ENCODE measurements at places on chromosomes 5 and 9. TPM values are rescaled to one million over a fixed set of nuclear protein-coding genes. Genes with fewer than 3 reads are reported as not detected.

Gene MEGF10
- 39.8 TPM for total RNA-seq

Gene GDNF
- 0.34 TPM for total RNA-seq

GRCh38 chr9:124020520-124021384, 9.2 kb downstream of the LHX2 start:
- H3K27me3 ChIP-seq: peaks cover 85% of the 10 kb centered on the region
- DNase-seq: no peak
- no peaks in the 10 kb centered on the region for H3K36me3 ChIP-seq
- no peak overlapping the region for H3K27ac ChIP-seq

GRCh38 chr5:6218517-6218916, 159.8 kb downstream of the MED10 start:
- H3K4me1 ChIP-seq: no peaks in the 10 kb centered on the region
- H3K27me3 ChIP-seq: no peaks in the 10 kb centered on the region
- no peaks in the 10 kb centered on the region for H3K36me3 ChIP-seq
- no peak overlapping the region for H3K4me3 ChIP-seq

DNA sequence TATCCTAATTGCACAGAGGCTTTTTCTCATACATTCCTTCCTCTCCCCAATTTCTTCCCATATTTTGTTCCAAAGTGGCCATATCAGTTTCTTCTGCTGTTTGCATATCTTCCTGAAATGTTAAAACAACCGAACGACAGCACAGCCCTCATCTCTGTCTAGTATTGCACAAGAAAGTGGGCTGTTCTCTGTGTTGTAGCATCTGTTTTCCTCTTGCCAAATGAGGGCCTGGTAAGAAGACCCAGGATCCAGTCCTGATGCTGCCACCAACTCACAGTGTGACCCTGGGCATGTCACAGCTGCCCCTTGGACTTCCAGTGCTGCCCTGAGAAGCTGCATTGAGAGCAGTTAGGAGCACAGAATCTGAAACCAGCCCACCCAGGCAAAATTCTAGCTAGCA, 4.1 kb downstream of the SLC31A2 start:
- H3K36me3 ChIP-seq: peaks cover 17% of the 10 kb centered on the region
- H3K4me3 ChIP-seq: no peak overlapping the region
- H3K4me1 ChIP-seq: peaks cover 14% of the 10 kb centered on the region
- no peaks in the 10 kb centered on the region for H3K27me3 ChIP-seq

DNA sequence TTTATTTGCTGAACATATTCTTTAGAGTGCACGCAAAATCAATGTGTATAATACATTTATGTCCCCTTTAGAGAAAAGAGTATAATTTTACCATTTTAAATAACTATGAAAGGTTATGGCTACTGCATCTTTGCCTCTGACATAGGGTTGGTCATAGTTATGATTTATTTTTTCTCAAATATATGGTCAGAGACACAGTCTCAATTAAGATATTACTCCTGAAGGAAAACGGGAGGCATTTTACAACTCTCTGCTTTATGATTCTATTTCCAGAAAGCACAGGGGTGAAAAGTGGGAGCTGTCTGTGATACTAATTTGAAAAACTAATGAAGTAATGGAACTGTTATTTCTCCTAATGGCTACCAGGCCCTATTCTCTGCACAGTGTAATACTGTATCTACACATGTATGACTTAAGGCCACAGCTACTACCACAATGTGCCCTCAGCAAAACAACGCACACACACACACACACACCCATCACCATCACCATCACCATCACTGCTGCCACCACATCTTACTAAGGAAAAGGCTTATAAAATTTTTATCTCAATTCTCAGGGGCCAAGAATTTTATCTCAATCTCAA, 262.9 kb downstream of the EFNA5 start:
- H3K27ac ChIP-seq: no peak overlapping the region
- no peak for DNase-seq
- no peaks in the 10 kb centered on the region for H3K27me3 ChIP-seq
- peaks cover 2% of the 10 kb centered on the region for H3K36me3 ChIP-seq
- peaks cover 18% of the 10 kb centered on the region for H3K4me1 ChIP-seq
- no peak overlapping the region for H3K4me3 ChIP-seq
